ENCODE measurements at places on chromosomes 16 and 17.

- DNase-seq: no peak
Measured at GRCh38 chr17:75764417-75764710, 628 bp downstream of the GALK1 start.

- DNase-seq: no peak
Measured at GRCh38 chr17:3026856-3027751, 36.3 kb downstream of the OR1D5 start.

GRCh38 chr16:84735849-84736586 lies 36.2 kb downstream of the USP10 start:
- DNase-seq: no peak

DNA sequence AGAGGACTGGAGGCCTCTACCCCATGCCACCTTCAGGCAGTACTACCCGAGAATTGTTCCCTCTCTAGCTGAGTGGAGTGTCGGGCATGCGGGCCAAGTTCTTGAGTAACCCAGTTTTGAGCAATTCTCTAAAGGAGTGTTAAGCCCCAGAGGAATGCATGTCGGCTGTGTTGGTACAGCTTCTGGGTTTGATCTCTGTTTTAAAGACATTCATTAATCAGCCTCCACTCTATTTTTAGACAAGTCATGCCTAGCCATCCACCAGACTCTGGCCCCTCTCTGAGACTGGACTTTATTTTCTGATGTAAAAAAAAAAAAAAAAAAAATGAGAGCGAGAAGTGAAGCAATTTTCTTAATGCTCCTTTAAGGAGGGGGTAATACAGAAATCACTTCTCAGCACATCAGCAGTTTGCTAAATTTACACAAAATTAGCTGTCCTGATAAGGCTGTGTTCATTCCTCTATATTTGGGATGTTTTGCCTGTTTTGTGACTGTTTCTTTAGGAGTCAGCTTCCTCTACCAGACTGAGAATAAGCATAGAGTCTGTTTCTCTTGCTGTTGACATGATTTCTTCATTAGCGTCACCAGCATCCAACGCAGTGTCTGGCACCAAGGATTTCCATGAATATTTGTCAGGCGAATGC lies 88.7 kb downstream of the AXIN2 start:
- DNase-seq: no peak

GRCh38 chr16:4918781-4919251 lies 18.1 kb downstream of the PPL start:
- DNase-seq: no peak

Measured in activated T-helper 2 cell treated with anti-CD3 and anti-CD28 coated beads, Interferon-gamma antibody, Interleukin-2, Interleukin-4, amounts not matched to agents 10 μg/mL and 5 μg/mL and 100 μg/mL, durations not matched to agents 14 hours and 24 hours and 36 hours (primary cell).